ENCODE measurements at places on chromosomes 5 and 9. TPM values are rescaled to one million over a fixed set of nuclear protein-coding genes. Genes with fewer than 3 reads are reported as not detected.

TSSK1B gene
- total RNA-seq = not detected

EXOC3 gene
- 45.7 TPM for total RNA-seq

- no peak for DNase-seq
Observed at GRCh38 chr5:146076028-146076427, 29.3 kb downstream of the PLAC8L1 start.

GRCh38 chr9:36840898-36841536 lies 193.1 kb downstream of the PAX5 start:
- no peak for DNase-seq

DNA sequence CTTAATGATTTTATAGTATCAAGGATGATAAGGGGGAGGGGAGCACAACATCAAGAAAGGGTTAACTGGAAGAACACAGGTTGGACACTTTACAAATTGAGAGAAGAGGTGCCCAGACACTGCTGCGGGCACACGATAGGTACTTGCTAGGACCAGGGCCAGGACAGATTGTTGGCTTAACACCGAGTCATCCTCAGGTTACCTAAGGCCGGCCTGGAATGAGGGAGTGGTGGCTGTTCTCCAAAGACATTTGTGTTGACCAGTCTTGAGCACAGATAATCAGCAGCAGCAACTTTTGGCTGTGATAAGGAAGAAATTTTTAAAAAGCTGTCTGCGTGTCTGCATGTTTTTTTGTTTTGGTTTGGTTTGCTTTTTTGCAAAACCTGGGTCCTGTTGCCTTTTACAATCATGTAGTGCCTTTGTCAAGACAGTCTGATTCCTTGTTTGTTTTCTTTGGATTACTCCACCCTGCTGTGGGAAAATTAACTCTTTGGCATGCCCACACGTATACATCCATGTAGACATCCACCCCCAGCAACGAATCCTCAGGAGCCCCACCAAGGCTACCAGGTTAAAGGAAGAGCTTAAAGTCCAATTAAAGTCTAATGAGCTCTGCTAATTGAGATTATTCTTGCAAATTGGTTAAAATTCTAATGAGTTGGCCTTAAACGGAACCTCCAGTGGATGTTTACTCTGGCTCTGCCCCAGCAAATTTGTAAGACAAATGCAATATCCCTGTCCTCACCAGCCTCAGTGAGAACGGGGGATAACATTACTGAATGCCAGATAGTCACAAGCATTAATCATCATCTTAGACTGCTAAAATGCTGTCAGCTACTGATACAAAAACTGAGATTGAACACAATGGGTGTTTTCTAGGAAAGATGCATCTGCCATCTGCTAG lies 382.3 kb downstream of the ACTL7B start:
- no peak for DNase-seq

- no peak for DNase-seq
Observed at GRCh38 chr5:151070449-151070848, 10.4 kb downstream of the TNIP1 start.

- DNase-seq = no peak
Observed at GRCh38 chr5:15731699-15732098, 231.7 kb downstream of the FBXL7 start.

DNA sequence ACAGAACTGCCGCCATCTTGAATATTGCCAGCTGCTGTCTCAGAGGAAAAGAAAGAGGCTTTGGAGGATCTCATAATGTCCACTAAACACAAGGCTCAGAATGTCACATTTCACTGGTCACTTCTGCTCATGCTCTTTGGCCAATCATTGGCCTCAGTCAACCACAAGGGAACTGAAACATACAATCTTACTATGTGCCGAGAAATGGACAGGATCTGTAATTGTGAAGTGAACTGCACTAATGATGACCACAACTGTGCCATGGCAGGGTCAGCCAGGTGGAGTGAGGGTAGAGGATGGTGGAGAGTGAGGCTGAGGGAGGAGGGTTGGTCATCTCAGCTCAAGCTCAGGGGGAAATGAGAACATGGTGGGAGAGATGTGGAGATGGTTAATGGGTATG lies 32.8 kb downstream of the GDNF start:
- no peak for DNase-seq

All from sigmoid colon (tissue), 7 donors.